ENCODE measurements at places on chromosomes 2 and 18. TPM values are rescaled to one million over a fixed set of nuclear protein-coding genes. Genes with fewer than 3 reads are reported as not detected.
A peak's percentile ranks its signal among the peaks of the same experiment; 100 is the strongest.

- no peak for DNase-seq
Measured at GRCh38 chr2:159600752-159601151, 15.6 kb downstream of the BAZ2B start.

DNA sequence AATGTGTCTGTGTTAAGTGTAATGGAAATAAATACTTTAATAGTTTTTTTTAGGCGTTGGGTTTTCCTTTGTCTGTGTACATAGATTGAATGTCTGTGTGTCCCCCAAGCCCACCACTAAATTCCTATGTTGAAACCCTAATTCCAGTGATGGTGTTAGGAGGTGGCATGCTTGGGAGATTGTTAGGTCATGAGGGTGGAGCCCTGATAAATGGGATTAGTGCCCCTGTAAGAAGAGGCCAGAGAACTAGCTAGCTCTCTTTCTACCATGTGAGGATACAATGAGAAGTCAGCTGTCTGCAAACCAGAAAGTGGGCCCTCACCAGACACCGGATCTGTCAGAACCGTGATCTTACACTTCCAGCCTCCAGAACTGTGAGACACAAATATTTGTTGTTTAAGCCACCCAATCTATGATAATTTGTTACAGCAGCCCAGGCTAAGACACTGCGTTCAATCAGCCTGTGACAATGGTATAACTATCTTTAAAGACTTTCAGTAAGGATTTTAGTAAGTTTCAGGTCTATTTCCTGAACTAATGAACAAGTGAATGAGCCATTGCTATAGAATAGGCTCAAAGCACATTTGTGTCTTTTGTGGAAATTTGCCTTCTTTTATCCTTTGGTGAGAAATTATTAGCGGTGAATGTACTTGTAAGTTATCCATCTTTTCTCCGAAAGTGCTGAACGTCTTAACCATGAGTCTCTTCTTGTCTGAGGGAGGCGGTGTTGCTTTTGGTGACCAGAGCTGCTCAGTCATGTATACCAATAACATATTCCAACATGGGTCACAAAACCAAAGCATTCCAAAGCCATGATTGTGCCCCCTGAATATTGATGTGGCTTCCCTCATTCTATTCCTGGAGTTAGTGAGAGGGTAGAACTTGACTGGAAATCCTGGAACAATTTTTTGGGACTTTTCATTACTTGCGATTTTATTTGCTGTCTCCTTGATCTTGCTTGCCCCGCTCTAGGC lies 29.6 kb upstream of the IL1R1 start:
- DNase-seq: no peak

GRCh38 chr2:64681479-64681967 lies 27.8 kb upstream of the SERTAD2 start:
- no peak for DNase-seq

DNA sequence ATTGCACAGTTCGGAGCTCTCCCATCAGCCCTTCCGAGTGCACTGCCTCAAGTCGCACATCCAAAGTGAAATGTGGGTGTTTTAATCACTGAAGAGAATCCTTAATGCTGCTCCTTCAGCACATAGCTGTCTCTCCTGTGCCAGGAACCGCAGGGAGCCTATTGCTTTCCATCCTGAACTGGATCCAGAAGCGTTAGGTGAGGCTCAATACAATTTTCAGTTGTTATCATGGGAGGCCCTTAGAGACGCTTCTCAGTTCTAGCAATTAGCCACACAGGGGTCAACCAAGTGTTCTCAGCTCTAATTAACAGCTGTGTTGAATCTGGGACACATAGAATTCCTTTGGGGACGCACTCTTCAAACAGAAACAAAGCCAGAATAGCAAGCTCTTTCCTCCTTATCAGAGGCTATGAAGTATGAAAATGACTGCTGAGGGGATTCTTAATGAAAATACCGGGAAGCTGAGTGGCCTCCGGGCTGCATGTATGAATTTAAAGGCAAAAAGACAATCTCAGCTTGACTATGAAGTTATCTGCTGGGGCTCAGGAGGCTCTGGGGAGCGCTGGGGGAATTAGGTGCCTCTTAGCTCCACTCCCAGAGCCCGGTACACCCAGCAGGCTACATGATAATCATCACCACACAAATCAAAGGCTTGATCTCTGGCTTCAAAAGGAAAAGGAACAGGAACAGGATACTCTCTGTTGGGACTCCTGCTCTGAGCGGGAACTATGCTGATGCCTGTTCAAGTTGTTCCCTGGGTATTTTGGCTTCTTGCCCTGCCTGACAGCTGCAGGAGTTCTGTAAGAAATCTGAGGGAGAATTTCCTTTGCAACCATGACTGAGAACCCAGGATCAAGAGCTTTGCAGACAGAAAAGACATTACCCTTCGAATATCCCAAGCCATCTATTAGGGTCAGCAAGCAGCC lies 55.4 kb upstream of the NCOA1 start:
- DNase-seq: no peak

- no peak for DNase-seq
Measured at GRCh38 chr2:65033178-65033577, 23.0 kb upstream of the CEP68 start.

- DNase-seq: no peak
Measured at GRCh38 chr2:38620282-38620977, 17.7 kb upstream of the HNRNPLL start.

- DNase-seq: no peak
Measured at GRCh38 chr2:230496891-230497290, 80.9 kb downstream of the SP100 start.

DNA sequence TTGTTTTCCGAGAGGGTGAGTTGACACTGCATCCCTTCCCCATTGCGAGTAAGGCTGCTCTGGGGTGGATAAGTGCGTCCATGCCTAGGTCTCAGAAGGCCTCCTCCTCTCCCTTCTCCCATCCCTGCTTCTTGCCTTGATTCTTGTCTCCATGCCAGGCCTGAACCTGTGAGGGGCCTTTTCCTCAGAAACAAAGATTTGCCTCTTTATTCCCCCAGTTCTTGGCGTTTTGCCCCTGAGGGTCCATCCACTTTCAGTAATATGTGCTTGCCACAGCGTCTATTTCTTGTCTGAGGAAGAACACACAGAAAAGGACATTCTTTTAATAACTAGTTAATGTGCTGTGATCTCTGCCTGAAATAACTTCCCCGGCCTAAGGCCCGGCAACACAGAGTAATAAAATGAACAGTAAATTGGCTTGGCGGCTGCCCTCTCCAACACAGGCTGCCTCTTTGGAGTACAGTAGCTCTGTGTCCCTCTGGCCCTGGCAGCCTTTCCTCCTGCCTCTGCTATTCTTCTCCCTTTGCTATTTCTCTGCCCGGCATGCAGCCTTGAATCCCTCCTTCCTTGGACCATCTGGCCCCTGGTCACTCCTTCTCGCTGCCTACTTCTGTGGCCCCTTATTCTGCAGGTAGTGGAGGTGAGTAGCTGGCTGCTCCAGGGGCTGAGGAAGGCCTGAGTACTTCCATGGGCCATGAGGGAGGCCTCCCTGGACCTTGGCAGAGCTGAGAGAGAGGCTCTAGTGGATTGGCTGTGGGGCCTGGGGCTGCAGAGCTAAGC lies 4.4 kb downstream of the EHD3 start:
- DNase-seq: no peak

GRCh38 chr2:55051026-55051866 lies 995 bp upstream of the RTN4 start:
- DNase-seq: peak; percentile 100

DNA sequence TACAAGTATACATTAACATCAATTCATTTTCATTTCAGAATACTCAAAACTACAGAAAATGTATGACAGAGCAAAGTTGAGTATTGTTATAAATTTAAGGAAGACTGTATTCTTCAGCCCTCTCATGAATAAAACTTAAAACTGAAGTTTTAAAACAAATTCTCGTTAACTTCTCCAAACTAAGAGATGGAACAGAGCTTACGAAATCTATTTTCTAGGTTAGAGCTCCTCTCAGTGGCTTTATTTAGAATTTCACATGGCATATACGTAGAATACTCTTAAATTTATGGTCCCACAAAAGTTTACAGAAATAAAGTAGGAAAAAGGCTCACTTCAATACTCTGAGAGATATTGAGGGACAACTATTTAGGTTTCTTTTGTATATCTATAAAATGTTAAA lies 612.1 kb downstream of the KCNJ3 start:
- no peak for DNase-seq

DNA sequence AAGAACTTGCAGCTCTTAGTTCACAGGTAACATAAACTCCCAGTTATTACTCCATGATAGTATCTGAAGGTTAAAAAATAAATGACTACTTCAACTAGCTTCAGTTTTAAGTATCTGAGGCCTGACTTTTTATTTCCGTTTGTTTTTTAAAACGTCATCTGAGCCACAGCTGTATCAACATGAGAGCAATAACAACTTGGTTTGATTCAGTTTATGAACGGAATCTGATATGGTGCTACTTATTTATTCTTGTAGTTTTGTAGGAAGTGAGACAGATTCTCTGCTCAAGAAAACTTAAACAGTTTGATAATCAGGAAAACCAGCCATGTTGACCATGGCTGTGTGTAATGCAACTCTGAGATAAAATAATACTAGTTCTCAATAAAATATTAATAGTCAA lies 34.9 kb downstream of the NAB1 start:
- DNase-seq: no peak

DNA sequence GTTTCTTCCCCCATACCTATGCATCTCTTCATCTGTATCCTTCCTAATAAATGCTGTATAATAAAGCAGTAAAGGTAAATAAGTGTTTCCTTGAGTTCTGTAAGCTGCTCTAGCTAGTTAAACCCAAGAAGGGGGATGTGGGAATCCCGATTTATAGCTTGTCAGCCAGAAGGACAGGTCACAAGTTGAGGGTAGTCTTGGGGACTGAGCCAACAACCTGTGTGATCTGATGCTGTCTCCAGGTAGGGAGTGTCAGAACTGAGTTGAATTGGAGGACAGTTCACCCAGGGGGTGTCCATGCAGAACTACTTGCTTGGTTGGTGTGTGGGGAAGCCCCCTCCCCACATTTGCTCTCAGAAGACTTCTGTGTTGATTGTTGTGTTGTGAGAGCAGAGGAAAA lies 112.4 kb downstream of the LDLRAD4 start:
- DNase-seq: no peak

GRCh38 chr2:127713562-127713961 lies 12.3 kb downstream of the SFT2D3 start:
- no peak for DNase-seq

- DNase-seq: no peak
Measured at GRCh38 chr18:11946756-11947155, 34.6 kb upstream of the IMPA2 start.

MAPK4 gene
- 6.0 TPM for total RNA-seq

OXER1 gene
- total RNA-seq: 0.82 TPM

NDC80 gene
- 4.4 TPM for total RNA-seq

- DNase-seq: no peak
Measured at GRCh38 chr2:239304533-239305221, 96.1 kb downstream of the HDAC4 start.

DNA sequence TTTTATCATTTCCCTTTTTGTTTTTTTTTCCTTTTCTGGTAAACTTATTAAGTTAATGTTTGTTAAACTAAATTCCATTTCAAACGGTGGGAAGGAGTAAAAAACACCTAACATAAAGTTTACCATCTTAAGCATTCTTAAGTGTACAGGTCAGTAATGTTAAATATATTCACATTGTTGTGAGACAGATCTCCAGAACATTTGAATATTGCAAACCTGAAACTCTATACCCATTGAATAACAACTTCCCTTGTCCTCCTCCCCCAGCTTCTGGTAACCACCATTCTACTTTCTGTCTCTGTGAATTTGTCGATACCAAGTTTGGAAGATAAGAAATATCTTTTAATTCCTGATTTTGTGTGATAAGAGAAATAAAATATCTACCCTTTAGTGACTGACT lies 12.0 kb upstream of the NAT8 start:
- DNase-seq: no peak

ZSWIM2 gene
- total RNA-seq: not detected

EHD3 gene
- total RNA-seq: 11.4 TPM

- DNase-seq: no peak
Measured at GRCh38 chr18:68873003-68873402, 75.1 kb downstream of the CCDC102B start.

KCNIP3 gene
- 5.1 TPM for total RNA-seq

- DNase-seq: peak; percentile 48
Measured at GRCh38 chr18:23311351-23312121, 141.6 kb upstream of the RIOK3 start.

SPHKAP gene
- total RNA-seq: 0.17 TPM

IL1RL1 gene
- 5.1 TPM for total RNA-seq

DYSF gene
- 42.8 TPM for total RNA-seq

- no peak for DNase-seq
Measured at GRCh38 chr2:50337944-50338343, 694.0 kb downstream of the NRXN1 start.

DNA sequence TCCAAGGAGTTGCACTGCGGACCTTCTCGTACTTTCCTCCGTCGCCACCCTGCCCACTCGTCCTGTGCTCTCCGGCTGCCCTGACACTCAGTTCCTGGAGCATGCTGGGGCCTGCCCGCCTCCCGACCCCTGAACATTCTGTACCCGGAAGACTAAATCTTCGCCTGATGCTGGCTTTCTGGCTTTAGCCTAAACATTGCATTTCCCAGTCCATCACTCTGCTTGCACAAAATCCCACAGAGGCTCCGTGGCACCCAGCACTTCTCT lies 550 bp upstream of the SFXN5 start:
- no peak for DNase-seq

DNA sequence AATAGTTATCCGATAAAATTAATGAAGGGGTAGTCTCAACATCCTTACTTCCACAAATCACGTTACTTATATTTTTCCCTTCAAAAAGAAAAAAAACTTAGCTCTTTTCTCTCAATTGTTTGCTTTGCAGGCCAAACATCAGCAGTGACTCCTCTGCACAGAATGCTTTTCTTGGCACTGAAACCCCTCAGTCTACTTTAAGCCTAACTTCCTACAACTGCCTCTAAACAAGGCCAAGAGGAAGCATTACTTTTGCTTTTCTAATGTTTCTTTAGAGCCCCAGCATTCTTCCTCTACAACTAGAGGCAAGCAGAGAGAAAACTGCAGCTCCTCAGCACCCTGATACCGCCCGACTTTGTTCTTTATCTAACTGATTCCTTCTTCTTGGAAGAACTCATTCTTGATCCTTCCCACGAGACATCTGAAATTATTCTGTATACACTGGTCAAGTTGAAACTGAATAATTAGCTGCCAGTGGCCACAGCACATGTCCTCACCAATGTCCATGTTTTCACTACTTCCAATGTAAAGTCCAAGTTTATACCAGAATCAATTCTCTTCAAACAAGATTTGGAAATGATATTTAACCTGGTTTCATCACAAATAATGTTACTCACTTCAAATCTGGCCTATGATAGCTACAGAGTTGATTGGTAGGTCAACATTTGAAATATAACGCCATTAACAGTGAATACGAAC lies 55.3 kb downstream of the DTNB start:
- DNase-seq: peak; percentile 53

GRCh38 chr2:23069923-23070322 lies 315.1 kb upstream of the KLHL29 start:
- DNase-seq: no peak

CRYBA2 gene
- not detected for total RNA-seq

GRCh38 chr2:220396287-220396686 lies 768.9 kb downstream of the SLC4A3 start:
- DNase-seq: no peak

- DNase-seq: no peak
Measured at GRCh38 chr2:7992612-7993602, 688.9 kb upstream of the ID2 start.
